ENCODE measurements at places on chromosomes 3 and 15.

GRCh38 chr3:12430086-12430485, 54.2 kb upstream of the TSEN2 start:
- no peak for DNase-seq

DNA sequence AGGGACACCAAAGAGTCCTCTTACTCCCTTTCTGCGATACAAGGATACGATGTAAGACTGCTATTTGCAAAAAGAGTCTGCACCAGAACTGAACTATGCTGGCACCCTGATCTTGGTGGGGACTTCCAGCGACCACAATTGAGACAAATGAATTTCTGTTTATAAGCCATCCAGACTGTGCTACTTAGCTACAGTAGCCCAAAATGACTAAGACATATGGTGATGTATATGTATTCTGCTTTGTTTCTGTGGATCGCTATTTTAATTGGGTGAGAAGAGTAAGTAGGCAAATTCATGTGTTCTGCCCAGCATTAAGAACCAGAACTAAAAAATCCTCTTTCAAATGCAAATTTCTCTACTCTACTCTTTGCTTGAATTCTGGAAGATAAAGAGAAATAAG, 720.9 kb downstream of the DIPK2A start:
- DNase-seq: no peak

DNA sequence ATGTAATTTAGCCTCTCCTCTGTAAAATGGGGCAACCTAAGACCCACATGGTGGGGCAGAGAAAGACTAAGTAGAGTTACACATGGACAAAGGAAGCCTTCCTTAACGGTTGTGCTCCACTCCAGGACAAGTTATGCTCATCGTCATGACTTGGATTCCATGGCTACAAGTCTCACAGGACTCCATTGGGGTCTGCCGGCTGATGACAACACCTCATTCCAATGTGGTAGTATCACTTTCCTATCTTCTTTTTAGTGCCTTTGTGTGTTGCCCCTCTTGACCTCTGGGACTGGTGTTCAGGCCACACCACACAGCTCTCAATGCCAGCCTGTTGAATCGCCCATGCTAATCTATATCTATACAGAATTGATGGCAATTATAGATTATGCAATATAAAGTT, 181.3 kb upstream of the WNT5A start:
- peak; percentile 31 for DNase-seq

DNA sequence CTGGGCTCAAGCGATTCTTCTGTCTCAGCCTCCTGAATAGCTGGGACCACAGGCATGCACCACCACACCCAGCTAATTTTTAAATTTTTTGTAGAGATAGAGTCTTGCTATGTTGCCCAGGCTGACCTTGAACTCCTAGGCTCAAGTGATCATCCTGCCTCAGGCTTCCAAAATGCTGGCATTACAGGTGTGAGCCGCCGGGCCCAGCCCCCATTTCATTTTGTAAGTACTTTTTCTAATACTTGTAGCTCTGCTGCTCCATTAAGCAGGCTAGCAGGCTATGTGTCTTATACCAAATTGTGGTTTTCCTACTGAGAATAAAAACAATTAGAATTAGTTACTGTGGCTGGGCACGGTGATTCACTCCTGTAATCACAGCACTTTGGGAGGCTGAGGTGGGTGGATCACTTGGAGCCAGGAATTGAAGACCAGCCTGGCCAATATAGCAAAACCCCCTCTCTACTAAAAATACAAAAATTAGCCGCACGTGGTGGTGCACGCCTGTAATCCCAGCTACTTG, 22.4 kb downstream of the NIPA1 start:
- DNase-seq: no peak

- DNase-seq: no peak
Measured at GRCh38 chr15:82641129-82641798, 5.9 kb downstream of the CPEB1 start.

GRCh38 chr3:120145542-120146285, 51.5 kb upstream of the GSK3B start:
- peak; percentile 71 for DNase-seq

GRCh38 chr3:133943639-133944141, 48.0 kb upstream of the RAB6B start:
- DNase-seq: peak; percentile 91

DNA sequence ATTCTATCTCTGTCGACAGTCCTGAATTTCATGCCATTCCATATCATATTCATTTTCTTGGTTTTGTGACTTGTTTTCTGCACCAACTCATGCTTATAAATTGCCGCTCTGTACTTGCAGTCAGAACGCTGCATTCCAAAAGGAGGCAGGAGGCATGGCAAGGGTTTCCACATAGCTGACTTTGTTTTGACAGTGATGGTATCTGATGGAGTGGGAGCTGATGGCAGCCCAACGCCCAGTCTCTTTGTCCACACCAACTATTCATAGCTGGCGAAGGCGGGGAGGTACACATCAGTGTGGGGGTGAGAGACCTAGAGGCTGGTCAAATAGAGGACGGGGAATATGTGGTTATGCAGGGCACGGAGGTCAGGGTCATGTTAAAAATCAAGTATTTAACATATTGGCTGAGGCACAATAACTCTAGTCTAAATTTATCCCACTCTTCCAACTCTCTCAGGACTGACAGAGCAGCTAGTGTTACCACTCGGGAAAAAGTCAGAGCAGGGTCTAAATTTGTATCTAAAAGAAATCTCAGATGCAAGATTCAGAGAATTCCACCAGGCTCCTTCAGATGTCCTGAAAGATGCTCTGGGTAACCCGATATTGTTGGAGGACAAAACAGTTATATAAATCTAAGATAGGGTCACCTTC, 67.8 kb upstream of the ATP13A3 start:
- no peak for DNase-seq

DNA sequence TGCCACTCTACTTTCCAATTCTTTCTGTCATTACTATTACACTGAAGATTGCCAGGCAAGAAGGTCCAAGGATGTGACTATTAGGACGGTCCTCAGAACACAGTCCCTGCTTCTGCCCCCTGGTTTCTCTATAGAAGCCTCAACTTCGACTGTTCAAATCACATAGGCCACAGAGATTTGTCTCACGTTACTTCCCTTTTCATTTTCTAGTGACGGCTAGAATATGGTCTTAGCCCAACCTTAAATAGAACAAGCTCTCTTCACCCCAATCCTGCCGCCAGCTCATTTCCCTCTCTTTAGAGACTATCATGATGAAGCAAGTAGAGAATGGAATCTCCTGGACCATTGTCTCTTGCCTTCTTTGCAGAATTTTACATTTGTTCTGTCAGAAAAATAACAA, 84.9 kb downstream of the TIGIT start:
- DNase-seq: no peak

DNA sequence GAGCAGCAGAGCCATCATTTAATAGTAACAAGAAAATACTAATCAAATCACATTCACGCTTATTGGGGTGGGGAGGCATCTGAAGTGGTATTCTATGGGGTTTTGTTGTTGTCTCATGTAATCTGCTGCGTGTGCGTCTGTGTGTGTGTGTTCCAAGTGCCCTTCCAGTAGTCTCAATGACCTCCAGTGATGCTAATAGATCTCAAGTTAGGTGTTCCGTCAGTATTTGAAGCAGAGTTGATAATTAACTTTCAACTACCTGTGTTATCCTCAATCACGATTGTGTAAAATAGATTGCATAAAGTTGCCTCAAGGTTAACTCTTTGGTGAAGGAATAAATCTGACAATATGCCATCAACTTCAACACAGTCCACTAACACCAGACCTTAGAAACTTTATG, 375.0 kb downstream of the MECOM start:
- no peak for DNase-seq

DNA sequence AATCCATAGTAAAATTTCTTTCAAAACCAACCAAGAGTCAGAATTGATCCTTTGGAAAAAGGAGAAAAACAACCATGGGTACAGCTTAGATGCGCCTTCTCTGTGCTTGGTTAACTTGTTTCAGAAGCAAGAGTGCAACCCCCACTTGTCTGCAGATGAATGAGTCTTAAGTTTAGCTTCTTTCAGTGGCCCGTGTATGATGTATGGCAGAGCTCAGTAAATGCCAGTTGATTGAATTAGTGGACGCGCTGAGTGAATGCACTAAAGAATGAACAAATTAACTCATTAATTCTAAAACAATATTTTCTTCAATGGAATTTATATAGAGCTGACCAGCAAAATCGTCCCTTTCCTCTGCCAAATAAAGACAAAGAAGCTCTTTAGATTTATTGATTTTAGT, 67.0 kb upstream of the ARHGEF3 start:
- no peak for DNase-seq

GRCh38 chr3:39453134-39453533, 14.3 kb upstream of the MOBP start:
- no peak for DNase-seq

GRCh38 chr3:37114251-37115145, 59.9 kb downstream of the LRRFIP2 start:
- DNase-seq: peak; percentile 89

GRCh38 chr3:182632077-182632393, 161.3 kb upstream of the ATP11B start:
- no peak for DNase-seq

- no peak for DNase-seq
Measured at GRCh38 chr15:47650564-47650963, 66.7 kb upstream of the SEMA6D start.

DNA sequence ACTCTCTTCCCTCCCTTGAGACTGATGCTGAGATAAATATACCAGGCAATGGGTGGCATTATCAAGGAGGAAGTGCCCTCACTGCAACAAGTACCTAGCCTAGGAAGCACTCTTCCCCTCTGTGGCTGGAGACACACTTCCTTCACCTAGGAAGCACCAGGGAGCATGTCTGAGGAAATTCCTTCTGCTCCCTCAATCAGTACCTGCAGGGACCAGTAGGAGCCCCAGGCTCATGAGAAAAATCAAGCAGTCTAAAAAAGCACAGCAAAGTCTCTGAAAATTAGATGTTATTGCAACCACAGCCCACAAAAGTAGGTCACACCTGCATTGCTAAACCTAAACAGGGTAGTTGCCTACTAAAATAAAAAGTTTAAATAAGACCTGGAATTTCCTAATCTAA, 78.2 kb upstream of the TRPM1 start:
- no peak for DNase-seq

DNA sequence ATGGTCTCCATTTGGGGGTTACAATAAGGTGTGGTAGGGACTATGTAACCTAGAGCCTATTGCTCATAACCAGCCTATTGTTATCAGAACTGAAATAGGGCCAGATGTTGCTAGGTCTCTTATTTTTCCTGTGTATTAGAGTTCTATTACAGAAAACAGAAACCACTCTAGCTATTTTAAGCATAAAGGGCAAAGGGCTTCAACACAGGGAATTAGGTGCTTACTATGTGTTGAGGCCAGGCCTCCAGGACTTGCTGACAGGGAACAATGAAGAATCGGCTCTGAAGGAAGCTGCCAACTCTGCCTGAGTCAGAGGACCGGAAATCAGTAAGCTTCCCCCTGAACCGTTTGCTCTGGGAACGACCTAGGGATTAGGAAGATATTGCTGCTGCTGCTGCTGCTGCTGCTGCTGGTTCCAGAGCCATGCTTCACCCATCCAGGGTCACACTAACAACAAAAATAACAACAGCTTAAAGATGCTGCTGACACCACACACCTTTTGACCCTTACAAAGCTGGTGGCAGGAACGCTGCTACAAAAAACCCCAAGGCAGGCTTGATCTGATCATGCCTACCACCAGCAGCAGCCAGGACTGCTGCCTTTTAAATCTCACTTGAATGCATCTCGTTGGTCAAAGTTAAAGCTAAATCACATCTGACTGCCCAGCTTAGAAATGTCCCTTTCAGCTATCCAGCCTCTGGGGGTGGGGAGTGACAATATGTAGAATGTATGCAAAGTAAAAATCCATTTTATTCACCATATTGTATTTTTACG, 276.9 kb upstream of the IL12A start:
- DNase-seq: peak; percentile 95

DNA sequence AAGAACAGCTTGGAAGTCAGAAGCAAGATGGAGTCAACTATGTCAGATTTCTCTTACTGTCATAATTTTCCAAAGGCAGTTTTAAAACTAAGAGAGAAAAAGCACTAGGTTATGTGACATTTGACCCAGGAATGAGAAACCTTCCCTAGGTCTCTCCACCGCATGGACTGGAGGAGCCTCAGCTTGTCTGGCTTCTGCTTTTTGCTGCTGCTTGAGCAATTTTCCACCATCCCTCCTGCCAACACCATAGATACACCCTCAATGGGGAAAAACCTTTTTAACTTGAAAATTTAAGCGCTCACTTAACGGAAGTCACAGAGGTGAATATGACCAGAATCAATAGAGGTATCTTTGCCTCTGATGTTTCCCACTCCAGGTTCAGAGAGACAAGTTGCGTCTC, 17.8 kb upstream of the IREB2 start:
- no peak for DNase-seq

GRCh38 chr3:12969486-12969885, 103.7 kb downstream of the IQSEC1 start:
- no peak for DNase-seq

GRCh38 chr3:36165509-36166290, 214.6 kb upstream of the STAC start:
- DNase-seq: no peak

DNA sequence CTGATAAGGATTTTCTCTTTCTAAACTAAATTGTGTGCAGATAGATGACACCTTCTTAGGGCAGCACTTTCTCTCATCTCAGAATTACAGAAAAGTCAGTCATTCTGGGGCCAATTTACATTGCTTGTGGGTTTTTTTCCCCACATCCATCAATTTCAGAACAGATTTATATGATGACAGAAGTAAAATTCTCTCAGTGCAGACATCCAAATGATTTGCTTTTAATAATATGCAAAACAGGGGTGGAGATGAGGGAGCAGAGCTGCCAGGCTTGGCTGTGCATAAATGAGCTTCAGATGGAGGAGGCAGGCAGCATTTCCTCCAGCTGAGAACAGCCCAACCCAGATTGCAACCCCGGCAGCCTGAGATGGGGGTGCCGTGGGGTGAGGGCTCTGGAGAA, 44.0 kb downstream of the EDEM1 start:
- DNase-seq: peak; percentile 14

- DNase-seq: no peak
Measured at GRCh38 chr15:56176996-56177395, 66.7 kb downstream of the RFX7 start.

DNA sequence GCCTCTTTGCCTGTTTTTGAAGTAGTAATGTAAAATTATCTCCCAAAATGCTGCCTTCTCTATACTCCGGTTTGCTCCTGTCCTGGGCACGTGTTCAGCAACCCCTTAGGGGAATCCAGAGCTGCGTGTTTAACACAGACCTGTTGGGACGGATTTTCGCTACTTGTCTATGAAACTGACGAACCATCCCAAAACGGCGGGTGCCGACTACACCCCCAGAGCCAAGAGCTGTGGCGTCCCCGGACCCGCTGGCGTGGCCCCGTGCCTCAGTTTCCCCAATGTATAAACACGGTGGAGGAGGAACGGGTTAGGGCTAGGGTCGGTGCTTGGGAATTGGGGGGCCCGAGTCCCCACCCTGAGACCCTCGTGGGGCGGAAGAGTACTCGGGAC, 473 bp downstream of the FHIT start:
- DNase-seq: peak; percentile 2

GRCh38 chr3:172746475-172746874, 4.1 kb upstream of the ECT2 start:
- DNase-seq: peak; percentile 45

GRCh38 chr3:31129241-31129640, 234.8 kb upstream of the GADL1 start:
- DNase-seq: no peak

GRCh38 chr15:67175643-67176071, 78.8 kb downstream of the AAGAB start:
- DNase-seq: peak; percentile 49

Data from fibroblast of skin of abdomen (primary cell).